ENCODE measurements at places on chromosomes 1 and 21.

DNA sequence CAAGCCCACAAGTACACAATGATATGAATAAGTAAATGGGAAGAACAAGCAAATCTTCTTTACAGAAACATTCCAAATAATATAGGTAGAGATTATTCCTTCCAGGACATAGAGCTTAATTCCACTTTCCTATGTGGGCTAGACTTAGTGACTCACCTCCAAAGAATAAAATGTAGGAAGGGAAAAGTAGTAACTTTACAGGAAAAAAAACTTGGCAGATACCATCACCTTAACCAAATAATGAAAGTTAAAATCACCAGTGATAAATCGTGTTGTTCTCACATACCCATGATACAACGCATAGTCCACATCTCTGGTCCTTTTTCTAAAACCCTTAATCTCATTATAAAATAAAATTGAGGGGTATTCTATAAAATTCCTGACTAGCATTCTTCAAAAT is 260.8 kb downstream of the SPATA17 start:
- no peak for DNase-seq

GRCh38 chr1:3037281-3038040 is 16.2 kb downstream of the ACTRT2 start:
- no peak for DNase-seq

- no peak for DNase-seq
Observed at GRCh38 chr1:215188302-215188950, 105.9 kb downstream of the KCNK2 start.

DNA sequence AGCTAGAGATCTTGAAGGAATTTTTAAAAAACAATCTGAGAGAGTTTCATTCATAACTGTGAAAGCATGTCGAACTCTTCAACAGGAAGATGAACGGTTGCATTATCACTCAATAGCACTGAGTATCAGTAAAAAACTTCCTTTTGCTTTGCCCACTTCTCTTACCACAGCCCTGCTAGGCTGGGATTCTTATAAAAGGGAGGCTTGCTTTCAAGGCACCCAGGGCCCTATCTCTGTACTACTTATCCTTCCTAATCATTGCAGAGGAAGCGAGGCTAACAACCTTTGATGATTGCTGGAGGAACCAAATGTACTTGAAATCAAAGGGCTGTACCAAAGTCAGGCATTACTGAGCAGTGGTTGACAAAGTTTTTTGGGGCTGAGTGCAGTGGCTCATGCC is 71.2 kb downstream of the SNRPE start:
- DNase-seq, result no peak

DNA sequence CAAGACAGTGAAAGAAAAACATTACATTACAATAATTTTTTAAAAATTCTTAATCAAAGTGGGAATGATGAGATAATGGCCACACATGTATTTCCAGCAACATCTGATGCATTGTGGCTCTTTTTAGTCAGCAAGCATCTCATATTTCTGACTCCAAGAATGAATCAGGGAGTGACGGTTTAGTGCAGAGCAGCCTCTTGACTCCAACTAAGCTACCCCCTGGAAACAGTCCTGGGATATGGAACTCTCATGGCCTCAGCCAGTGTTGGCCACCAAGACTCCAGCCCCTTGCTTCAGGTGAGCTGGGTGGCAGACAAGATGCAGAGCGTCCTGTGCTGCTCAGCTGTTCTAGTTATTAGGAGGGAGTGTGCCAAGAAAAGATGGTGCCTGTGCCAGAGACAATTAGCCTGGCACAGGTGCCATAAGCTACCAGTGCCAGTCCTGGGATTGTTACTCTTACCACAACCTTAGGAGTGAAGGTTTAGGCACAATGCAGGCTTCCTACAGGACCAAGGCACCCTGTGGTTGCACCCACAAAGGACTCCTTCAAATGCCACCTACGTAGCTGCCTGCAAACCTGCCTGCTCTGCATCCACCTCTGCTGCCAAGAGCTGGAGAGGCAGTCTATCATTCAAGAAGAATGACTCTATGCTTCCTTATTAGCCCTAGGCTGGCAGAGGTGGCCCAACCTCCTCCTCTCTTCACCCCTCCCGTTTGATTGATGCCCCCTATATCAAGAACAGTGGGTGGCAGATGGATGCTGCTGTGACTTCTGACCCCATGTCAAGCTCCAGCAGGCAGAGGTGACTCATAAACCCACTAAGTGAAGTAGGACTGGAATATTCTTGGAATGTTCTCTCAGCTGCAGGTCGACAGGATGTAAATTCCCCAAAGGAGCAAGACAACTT is 6.0 kb upstream of the SEC16B start:
- no peak for DNase-seq

GRCh38 chr1:206930210-206930798 is 8.6 kb upstream of the FCMR start:
- no peak for DNase-seq

DNA sequence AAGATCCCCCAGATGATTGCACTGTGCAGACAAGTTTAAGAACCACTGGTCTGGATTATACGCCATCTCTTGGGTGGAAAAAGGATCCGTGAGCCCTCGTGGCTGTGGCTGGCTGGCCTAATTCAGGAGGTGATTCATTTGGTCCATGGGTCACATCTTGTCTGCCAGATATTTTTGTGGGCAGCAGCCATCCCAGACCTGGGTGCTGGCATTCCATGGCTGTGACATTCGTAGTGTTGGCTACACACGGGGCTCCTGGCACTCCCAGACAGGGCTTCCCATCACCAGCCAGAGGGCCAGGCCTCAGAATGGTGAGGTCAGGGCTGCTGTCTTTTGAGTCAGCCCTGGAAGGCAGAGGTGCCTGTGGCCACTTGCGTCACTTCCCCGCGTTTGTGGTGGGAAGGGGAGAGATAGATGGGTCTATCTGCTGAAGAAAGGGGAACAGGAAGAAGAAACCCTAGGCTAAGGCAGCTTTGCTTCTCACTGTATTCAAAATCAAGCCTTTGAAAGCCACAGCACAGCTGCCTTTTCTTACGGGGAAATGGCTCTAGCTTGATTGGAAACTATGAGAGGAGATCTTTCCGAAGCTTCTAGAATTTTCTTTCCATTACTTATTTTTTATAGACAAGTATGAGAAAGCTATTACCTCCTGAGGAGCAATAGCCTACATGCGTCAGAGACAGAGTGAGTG is 32.4 kb downstream of the EIF2D start:
- no peak for DNase-seq

GRCh38 chr1:171420810-171421209 is 64.5 kb upstream of the PRRC2C start:
- DNase-seq, result no peak

- no peak for DNase-seq
Observed at GRCh38 chr21:26528882-26529281, 44.2 kb downstream of the CYYR1 start.

- DNase-seq, result no peak
Observed at GRCh38 chr1:228008391-228009115, 1.8 kb downstream of the WNT3A start.

DNA sequence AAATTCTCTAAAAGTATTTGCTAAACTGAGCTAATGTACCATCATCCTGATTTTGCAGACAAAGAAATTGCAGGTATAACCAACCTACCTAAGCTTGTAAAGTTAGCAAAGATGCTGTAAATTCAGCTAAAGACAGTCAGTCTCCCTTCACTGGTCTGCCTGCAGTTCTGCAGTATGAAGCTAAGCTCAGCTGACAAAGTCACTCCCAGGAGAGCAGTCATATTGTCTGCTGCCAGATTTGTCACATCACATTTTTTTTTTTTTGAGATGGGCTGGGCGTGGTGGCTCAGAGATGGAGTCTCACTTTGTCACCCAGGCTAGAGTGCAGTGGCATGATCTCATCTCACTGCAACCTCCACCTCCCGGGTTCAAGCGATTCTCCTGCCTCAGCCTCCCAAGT is 8.9 kb upstream of the CMPK1 start:
- DNase-seq, result no peak

DNA sequence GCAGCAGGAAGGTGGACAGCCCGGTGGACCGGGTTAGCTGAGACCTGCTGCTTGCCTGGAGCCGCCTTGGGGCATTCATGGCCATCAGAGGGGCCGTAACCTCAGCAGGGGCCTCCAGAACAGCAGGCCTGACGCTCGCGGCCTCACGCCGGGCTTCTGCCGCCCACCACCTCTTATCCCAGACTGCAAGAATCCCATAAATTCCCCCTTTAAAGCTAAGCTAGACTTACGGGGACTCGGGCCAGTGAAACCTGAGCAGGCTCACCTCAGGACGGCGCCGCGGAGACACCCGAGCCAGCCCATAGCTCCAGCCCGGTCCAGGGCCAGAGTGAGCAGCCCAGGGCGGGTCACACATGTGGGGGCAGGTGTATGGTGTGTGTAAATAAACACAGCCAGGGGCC is 132.3 kb downstream of the GLIS1 start:
- DNase-seq, result no peak

GRCh38 chr1:227666286-227666685 is 68.8 kb downstream of the JMJD4 start:
- no peak for DNase-seq

DNA sequence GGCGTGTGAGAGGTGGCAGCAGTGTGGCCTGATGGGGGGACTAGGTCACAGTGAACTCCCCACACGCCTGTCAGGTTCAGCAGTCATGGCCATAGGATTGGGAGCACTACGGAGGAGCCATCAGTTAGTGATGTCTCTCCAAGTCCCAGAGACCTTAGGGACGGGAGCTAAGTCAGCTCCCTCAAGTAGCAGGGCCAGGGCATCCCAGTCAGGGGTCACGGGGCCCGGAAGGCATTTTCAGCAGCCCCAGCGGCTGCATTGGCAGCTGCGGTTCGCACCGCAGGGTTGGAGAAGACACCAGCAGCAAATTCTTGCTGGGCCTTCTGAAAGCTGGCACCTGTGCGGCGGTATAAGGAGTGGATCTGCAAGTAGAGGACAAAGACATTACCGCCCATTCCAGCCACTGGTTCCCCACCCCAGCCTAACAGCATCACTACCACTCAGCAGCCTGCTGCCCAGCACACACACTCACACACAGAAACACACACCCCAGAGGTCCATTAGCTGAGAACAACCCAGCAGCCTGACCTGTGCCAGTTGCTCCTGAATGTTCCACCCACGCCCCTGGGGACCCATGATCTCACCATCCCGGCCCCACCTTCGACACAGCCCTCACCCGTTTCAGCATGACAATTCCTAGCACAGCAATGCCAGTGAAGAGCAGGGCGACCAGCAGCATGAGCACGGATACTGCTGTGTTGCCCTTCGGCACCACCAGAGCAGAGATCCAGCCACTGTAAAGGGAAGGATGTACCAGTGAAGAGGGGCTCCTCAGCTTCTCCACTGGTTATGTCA is 972 bp upstream of the ENTREP3 start:
- no peak for DNase-seq
